ENCODE measurements at places on chromosomes 13 and 19. TPM values are rescaled to one million over a fixed set of nuclear protein-coding genes. Genes with fewer than 3 reads are reported as not detected.

BRSK1 gene
- 1.9 TPM for total RNA-seq

ZNF208 gene
- total RNA-seq = not detected

ZNF726 gene
- 2.0 TPM for total RNA-seq

SIRT6 gene
- total RNA-seq = 6.1 TPM

ADAMTSL5 gene
- total RNA-seq = 0.90 TPM

LPAR6 gene
- 1.4 TPM for total RNA-seq

WDR88 gene
- total RNA-seq = not detected

ZNF606 gene
- total RNA-seq = 9.4 TPM
